ENCODE measurements at places on chromosomes 7 and 10.

DNA sequence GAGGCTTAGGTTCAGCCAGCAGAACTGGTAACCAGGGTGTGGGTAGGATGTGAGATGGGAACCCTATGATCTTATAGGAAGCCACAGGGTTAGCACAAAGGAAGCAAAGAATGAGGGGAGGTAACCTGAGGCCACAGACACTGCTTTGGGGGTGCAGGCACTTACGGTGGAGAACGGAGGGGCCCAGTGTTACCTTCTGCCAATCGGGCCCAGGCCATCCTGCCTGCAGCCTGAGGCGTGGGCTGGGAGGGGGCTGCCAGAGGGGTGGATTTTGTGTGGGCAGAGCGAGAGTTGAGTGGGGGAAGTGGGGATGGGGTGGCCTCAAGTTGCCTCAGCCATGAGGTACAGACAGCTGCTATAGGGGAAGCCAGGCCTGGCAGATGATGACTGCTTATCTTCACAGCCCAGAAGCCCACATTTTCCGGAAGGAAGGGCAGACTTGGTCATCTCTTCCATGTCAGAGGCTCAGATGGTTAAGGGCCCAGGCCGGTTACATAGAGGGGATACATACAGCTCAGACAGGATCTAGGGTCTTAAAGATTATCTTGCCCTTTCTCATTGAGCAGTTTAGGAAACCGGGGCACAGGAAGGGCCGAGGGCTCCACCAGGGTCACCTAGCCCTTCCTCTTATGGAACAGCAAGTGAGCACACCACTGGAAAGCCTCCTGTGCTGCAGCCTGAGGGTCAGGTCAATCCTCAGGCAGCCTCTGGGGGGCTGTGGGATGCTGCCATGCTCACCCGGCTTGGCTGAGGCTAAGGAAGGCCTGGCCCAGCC is 24.4 kb upstream of the VSIR start:
- DNase-seq = no peak

DNA sequence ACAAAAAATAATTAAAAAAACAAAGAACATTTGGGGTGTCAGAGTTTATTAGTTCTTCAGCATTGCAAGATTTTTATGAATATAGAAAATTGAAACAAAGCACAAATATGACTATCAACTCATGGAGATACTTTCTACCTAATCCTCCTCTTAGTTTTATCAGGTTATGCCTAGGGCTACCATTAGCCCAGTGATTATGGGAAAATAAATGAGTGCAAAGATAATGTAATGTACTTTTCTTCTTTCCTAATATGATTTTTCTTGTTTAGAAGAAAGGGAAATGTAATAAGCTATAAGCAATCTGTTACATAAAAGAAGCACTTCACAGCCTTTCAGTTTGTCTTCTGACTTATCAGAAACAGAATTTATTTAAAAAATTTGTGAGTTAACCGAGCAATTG is 676.8 kb downstream of the SORCS1 start:
- no peak for DNase-seq

- peak; percentile 32 for DNase-seq
Observed at GRCh38 chr10:73060738-73061635, 35.7 kb downstream of the P4HA1 start.

GRCh38 chr10:31025142-31025541 is 6.5 kb downstream of the ZNF438 start:
- DNase-seq = no peak
